ENCODE measurements at places on chromosomes 16 and 17.

- no peak for DNase-seq
Measured at GRCh38 chr17:42784409-42784808, 4.0 kb downstream of the WNK4 start.

DNA sequence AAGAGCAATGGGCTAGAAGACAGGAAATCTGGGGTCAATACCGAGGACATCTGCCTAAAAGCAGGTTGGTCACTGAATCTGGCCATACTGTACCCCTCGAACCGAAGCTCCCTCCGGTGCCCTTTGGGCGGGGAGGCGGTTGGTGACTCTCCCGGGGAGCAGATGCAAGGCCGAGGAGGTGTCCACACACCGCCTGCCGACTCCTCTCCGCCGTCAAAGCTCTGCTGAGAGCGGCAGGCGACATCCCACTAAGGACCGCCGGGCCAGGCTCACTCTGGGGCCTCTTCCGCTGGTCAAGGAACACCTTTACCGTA, 458 bp downstream of the ZNF200 start:
- DNase-seq = no peak

GRCh38 chr16:2598133-2598641, 60.4 kb downstream of the PDPK1 start:
- DNase-seq = no peak

- no peak for DNase-seq
Measured at GRCh38 chr17:824378-824777, 42.2 kb downstream of the MRM3 start.

DNA sequence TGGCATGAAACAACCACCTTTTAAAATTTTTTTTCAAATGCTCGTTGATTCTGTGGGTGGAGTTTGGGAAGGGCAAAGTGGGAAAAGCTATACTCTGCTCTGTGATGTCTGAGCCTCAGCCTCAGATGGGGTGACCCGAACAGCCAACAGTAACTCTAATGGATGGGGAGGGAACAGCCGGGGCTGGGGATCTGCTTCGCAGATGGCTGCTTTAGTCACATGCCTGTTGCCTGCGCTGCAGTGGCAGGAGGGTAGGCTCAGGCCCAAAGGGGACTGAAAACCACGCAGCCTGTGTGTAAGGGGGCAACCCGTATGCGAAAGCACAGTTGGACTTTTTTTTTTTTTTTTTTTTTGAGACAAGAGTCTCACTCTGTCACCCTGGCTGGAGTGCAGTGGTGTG, 14.9 kb upstream of the MAPK3 start:
- DNase-seq = no peak

DNA sequence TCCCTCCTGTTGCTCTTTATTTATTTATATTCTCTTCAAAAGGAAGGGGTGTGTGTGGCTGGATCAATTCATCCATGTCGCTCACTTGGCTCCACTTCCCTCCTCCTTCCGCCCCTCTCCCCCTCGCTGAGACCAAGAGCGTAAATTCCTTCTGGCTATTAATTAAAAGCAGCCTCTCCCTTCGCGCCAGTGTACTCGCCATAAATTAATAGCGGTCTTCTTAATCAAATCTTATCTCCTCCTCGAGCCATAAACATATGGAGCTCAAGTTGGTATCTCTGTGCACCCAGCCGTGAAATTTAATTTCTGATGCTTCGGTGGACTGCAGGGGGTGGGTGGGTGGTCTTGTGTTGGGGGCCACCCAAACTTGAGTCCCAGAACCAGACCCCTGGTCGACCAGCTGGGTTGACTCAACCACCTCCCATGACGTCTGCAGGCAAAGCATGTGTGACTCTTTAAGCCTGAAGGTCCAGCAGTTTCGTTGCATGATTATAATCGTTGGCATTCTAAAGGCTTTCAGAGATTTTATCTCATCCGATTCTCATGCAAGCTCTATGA, 57.9 kb downstream of the SDK2 start:
- no peak for DNase-seq
